ENCODE measurements at places on chromosomes 3 and 15.
A peak's percentile ranks its signal among the peaks of the same experiment; 100 is the strongest.

GRCh38 chr3:128089135-128089534, 34.5 kb downstream of the RUVBL1 start:
- H3K4me3 ChIP-seq, result no peak overlapping the region
- no peak for DNase-seq
- peaks cover 2% of the 10 kb centered on the region for H3K4me1 ChIP-seq

- H3K36me3 ChIP-seq, result no peaks in the 10 kb centered on the region
- peaks cover 22% of the 10 kb centered on the region for H3K27me3 ChIP-seq
- H3K4me1 ChIP-seq, result no peaks in the 10 kb centered on the region
- H3K27ac ChIP-seq, result no peak overlapping the region
Measured at GRCh38 chr3:140359233-140359995, 318.4 kb upstream of the TRIM42 start.

DNA sequence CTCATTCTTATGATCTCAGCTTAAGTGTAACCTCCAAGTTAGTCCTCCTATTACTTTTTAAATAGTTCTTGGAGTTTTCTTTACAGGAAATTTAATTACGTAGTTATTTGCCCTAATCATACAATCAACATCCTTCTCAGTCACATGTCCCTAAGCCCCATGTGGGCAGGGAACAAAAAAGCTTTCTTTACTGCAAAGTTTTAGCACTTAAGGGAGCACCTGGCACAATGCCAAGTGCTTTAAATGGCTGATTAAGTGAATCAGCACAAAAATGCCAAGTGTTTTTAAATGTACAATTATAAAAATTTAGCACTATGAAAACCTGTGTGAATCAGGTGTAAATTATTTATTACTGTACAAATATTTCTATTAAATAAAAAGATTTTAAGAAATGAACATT, 445.3 kb downstream of the C3orf38 start:
- no peaks in the 10 kb centered on the region for H3K4me1 ChIP-seq
- H3K27ac ChIP-seq, result no peak overlapping the region
- DNase-seq, result no peak
- no peaks in the 10 kb centered on the region for H3K27me3 ChIP-seq

DNA sequence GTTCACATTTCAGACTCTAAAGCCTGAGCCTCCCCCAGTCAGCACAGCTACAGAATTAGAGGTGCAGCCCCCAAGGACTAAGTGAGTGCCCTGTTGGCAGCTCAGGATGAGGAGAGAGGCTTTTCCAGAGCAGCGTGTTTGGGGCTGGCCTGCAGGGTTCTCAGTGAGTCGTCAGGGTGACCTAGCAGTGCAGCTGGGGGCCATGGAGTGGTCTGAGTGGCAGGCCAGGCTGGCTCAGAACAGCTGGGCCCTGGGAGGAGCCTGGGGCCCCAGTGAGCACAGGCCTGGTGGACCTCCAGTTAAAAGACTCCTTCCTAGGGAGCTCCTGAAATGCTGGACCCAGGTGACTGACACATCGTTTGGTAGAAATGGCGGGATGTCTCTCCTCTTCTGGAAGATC, 108.3 kb downstream of the SLC49A4 start:
- H3K4me3 ChIP-seq, result no peak overlapping the region
- H3K36me3 ChIP-seq, result no peaks in the 10 kb centered on the region
- H3K4me1 ChIP-seq, result no peaks in the 10 kb centered on the region
- no peak overlapping the region for H3K27ac ChIP-seq

DNA sequence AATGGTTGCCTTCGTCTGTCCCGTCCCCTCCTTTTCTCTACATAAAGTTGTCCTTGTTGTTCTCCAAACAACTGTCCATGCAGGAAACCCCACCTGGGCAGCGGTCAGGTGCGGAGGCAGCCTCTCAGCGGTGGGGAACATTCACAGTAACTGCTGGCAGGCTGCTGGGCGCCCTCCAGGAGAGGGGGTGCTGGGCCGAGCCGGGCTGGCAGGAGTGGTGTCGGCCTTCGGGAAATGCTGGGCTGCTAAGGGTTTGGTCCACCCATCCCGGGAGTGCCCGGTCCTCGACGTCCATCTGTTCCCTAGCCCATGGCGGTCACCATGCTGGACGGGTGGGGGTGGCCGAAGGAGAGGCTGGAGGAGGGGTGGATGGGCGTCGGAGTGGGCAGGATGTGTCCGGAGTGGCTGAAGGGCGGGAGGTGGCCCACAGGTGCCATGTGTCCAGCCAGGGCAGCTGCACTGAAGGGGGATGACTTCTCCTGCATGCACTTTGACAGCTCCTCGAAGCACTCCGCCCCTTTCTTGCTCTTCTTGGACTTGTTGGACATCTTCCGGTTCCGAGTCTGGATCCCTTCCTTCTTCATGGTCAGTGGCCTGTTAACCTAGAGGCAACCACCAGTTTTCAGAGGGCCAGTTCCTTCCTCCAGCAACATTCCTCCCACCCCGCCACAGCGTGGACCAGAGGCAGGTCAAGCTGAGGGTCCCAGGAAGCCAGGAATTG, 12.1 kb downstream of the GATA2 start:
- no peak overlapping the region for H3K27ac ChIP-seq
- no peaks in the 10 kb centered on the region for H3K36me3 ChIP-seq
- no peak for DNase-seq
- peaks cover 60% of the 10 kb centered on the region for H3K27me3 ChIP-seq
- H3K4me3 ChIP-seq, result no peak overlapping the region
- peaks cover 14% of the 10 kb centered on the region for H3K4me1 ChIP-seq

- H3K27me3 ChIP-seq, result peaks cover 19% of the 10 kb centered on the region
- peaks cover 3% of the 10 kb centered on the region for H3K4me1 ChIP-seq
- no peak for DNase-seq
- H3K27ac ChIP-seq, result no peak overlapping the region
- H3K4me3 ChIP-seq, result no peak overlapping the region
Measured at GRCh38 chr3:87810452-87811016, 248.3 kb downstream of the CGGBP1 start.

- no peak overlapping the region for H3K4me3 ChIP-seq
- no peaks in the 10 kb centered on the region for H3K4me1 ChIP-seq
- H3K27me3 ChIP-seq, result no peaks in the 10 kb centered on the region
- no peak for DNase-seq
- no peaks in the 10 kb centered on the region for H3K36me3 ChIP-seq
Measured at GRCh38 chr3:86723433-86723832, 267.5 kb downstream of the VGLL3 start.

DNA sequence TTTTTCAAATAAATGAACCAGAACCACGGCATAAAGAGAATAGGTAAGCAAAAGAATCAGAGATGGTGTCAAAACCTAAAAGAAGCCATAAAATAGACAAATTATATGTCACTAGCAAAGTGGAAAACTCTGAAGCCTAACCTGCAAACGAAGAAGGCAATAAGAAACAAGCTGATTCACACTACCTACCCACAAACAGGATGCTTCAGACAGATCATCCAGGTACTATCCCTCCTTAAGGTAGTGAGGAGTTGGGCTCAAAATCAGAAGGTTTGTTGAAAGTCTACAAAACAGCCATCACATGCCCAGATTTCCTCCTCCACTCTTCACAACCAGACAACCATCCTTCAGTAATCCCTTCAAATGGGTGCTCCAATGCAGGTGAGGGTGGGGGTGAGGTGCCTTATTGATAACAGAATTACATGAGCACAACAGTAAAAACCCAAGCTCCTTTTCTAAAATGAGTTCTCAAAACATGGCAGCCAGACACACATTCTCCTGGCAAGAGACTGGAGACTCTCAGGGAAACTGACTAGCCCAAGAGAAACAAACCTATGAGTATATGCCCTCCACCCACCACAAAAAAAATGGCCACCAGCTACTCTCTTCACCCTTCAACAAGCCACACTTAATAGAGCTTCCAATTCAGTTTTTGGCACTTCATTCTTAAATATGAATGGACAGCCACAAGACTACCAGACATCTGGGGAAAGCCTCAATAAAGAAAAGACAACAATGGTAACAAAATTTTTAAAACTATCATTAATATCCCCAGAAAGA, 6.4 kb downstream of the KPNA1 start:
- peak overlapping the region; percentile 23 for H3K27ac ChIP-seq
- H3K27me3 ChIP-seq, result no peaks in the 10 kb centered on the region
- peaks cover 61% of the 10 kb centered on the region for H3K4me1 ChIP-seq
- H3K4me3 ChIP-seq, result no peak overlapping the region

DNA sequence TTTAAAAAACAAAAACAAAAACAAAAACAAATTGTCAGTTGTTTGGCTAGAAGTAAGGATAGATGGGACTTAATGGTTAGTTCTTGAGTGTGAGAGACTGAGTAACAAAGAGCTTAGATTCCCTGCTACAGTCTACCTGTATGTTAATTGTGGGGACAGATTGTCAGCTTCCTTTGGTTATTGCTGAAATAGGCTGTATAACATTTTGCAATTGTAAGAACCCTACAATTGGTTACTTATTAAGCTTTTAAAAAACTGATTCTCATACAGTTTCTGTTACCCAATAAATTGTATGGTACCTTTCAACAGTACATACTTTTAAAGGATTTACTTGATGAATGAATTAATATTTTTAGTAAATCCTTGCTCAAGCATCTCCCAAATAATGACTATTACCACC, 35.3 kb downstream of the CLASP2 start:
- no peaks in the 10 kb centered on the region for H3K27me3 ChIP-seq
- no peak for DNase-seq
- H3K4me3 ChIP-seq, result no peak overlapping the region
- H3K27ac ChIP-seq, result no peak overlapping the region
- no peaks in the 10 kb centered on the region for H3K4me1 ChIP-seq
- peaks cover 43% of the 10 kb centered on the region for H3K36me3 ChIP-seq

GRCh38 chr3:52091586-52092270, 35.4 kb upstream of the DUSP7 start:
- no peaks in the 10 kb centered on the region for H3K27me3 ChIP-seq
- H3K36me3 ChIP-seq, result peaks cover 7% of the 10 kb centered on the region
- no peak overlapping the region for H3K4me3 ChIP-seq
- no peak overlapping the region for H3K27ac ChIP-seq
- no peak for DNase-seq

- no peak overlapping the region for H3K4me3 ChIP-seq
- H3K36me3 ChIP-seq, result peaks cover 23% of the 10 kb centered on the region
- H3K4me1 ChIP-seq, result peaks cover 3% of the 10 kb centered on the region
- no peak overlapping the region for H3K27ac ChIP-seq
- H3K27me3 ChIP-seq, result no peaks in the 10 kb centered on the region
Measured at GRCh38 chr3:188607805-188608315, 453.9 kb downstream of the LPP start.

DNA sequence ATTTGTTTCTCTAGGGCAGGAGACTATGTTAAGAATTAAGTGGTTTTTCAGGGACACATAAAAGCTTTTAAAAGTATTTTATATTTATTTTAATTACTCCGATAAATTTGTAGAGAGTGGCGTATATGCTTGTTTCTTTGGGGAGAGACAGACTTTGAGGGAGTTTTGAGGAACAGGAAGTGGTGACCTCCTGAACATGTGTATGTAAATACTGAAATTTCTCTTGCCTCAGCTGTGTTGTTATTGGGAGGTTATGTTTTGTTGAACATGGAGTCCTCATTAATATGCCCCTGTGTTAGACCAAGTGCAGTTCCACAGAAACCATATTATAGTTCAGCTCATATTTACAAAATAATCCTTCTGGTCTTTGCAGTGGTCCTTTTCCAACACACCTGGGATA, 41.8 kb upstream of the UTS2B start:
- no peaks in the 10 kb centered on the region for H3K27me3 ChIP-seq
- DNase-seq, result no peak
- H3K4me3 ChIP-seq, result no peak overlapping the region
- no peaks in the 10 kb centered on the region for H3K4me1 ChIP-seq
- H3K36me3 ChIP-seq, result no peaks in the 10 kb centered on the region

DNA sequence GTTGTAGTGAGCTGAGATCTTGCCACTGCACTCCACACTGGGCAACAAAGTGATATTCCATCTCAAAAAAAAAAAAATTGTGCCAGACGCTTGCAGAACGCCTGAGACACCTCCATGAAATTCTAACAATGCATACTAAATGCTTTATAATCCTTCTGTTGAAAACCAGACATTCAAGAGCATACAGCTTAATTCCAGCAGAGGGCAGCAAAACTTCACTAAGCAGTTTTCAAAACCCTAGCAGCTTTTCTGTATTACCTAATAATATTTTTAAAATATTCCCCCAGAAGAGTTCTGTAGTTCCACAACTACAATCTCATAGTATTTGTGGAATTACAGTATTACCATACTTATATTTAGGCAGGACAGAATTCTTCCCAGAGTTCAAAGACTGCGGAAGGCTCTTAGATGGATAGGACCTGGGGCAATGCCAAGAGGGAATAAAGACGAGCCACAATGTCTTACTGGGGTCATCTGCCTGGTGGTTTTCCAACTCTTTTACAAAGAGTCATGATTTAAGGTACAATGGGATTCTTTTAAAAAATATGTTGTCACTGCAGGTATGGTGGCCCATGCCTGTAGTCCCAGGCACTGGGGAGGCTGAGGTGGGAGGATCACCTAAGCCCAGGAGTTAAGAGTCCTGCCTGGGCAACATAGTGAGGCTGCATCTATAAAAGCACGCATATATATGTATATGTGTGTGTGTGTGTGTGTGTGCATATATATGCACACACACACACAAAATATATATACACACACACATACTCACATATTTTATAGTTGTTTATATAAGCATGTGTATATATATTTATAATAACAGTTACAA, 19.6 kb upstream of the TASOR start:
- peaks cover 13% of the 10 kb centered on the region for H3K4me1 ChIP-seq
- H3K36me3 ChIP-seq, result peaks cover 2% of the 10 kb centered on the region
- H3K27ac ChIP-seq, result no peak overlapping the region
- no peak overlapping the region for H3K4me3 ChIP-seq
- no peaks in the 10 kb centered on the region for H3K27me3 ChIP-seq
- DNase-seq, result peak; percentile 21
